Vagina (tissue), 2 donors: ENCODE measurements at places on chromosomes 12 and 14.

DNA sequence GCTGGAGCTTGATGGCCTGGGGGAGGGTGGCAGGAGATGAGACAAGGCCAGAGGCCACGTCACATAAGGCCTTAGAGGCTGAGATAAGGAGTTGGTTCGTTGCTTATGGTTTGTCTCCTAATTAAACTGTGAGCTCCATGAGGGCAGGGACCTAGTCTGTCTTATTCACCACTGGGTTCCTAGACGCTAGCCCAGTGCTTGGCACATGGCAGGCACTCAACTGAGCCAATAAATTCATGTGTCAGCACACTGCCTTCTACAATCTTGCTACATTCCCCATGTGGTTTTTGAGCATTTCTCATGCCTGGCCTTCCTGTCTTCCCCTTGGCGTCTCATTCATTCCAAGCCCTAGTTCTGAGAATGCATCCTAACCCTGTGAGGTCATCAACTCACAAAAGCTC lies 92.5 kb upstream of the MED13L start:
- no peak for DNase-seq

- no peak for DNase-seq
Observed at GRCh38 chr12:48938805-48939204, 13.5 kb upstream of the FKBP11 start.

- DNase-seq = no peak
Observed at GRCh38 chr14:91780452-91780851, 48.6 kb upstream of the CATSPERB start.

- no peak for DNase-seq
Observed at GRCh38 chr12:50017641-50018040, 7.7 kb downstream of the RACGAP1 start.

GRCh38 chr12:129964826-129965457 lies 61.1 kb upstream of the TMEM132D start:
- no peak for DNase-seq

DNA sequence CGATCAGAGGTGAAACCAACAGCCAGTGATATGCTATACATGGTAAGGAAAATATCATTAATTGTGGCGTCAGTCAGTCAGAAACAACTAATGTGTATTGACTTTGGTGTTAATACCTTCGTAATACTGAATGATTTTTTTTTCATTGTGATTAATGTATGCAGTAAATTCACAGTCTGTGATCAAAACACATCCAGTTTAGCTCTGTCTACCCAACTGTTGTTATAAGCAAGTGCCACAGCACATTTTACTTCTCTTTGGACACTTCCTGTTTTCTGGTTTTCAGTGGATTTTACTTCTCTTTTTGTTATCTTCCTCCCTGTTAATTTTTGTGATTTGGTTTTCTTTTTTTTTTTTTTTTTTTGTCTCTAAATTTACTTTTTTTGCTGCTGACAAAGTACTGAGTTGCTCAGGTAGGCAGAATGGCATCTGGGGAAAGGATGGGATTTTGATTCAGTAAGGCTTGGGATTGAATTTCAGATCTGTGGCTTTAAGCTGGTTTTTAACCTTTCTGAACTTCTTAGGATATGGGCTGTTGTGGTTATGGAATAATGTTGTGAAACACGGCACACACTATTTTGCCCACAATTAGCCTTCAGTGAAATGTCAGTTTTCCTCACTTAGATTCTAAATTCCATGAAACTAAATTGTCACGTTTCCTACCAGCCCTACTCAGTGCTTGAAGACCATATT lies 604 bp downstream of the GLIPR1 start:
- DNase-seq = no peak

- DNase-seq = no peak
Observed at GRCh38 chr12:106387848-106388377, 30.4 kb downstream of the POLR3B start.

- DNase-seq = no peak
Observed at GRCh38 chr14:62247266-62247665, 485.0 kb downstream of the SNAPC1 start.

GRCh38 chr14:32560209-32560857 lies 231.2 kb downstream of the AKAP6 start:
- no peak for DNase-seq

DNA sequence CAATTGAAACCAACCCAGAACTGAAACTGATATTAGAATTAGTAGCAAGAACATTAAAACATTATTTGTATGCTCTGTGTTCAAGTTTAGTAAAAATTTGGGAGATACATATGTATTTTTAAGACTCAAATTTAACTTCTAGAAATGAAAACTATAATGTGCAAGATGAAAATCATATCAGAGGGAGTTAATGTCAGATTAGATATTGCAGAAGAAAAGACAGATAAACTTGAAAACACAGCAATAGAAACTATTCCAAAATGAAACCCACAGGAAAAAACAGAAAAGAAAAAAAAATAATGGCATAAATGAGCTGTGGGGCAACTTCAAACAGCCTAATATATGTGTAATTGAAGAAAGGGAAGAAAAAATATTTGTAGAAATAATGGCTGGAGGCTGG lies 134.9 kb downstream of the DPF3 start:
- no peak for DNase-seq

DNA sequence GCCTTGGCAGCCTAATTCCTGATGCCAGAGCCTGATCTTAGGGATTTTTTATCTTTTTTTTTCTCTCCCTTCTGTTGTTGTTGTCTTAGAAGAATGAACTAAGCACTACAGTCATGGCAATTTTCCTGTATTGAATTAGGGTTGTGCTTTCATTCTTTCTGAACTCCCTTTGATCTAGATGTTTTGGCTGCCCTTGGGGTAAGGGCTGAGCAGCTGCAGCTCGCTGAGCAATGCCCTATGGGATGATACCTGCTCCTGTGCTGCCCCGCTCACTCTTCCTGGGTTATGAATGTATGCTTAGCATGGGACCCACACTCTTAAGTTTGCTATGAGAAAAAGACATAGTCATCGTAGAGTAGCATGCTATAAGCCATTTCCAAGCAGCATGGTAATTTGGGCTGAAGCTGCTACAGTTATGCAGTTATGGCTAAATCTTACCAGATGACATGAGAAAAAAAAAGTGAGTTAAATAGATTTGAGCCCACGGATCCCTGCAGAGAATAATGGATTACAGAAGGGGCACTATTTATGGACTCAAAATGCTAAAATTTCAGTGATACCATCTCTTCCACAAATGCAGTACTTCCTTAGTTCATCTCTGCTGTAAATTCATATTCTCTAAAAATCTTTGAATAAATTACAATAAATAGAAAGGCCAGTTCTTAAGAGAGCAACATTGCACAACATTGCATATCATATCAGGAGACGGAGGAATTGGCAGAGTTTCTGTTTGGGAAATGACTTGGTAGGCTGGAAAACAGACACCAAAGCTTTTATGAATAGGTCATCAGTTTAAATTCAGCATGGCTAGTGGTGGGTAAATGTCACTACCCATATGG lies 79.2 kb upstream of the PTHLH start:
- no peak for DNase-seq

DNA sequence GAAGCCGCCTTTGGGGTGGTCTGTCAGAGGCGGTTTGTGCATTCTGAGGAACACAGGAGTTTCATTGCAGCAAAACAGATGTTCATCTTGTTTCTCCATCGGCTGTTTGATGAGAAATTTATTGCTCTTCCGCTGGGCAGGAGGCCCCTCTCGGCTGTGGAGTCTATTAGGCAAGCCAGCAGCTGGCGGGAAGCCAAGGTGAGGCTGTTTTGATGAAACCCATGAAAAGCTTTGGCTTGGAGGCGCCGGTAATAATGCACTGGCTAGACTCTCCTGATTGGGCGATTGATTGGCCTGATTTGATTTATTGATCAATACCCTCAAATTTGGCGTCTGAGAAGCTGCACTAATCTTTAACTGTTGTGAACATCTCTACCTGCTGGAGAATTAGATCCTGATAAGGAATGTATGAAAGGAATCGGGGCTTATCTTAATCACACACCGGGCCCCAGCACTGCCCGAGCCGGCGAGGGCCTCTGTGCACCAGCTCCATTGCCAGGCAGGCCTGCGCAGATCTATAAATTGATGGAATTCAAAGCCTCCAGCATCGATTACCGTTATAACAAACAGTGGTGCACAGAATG lies 187.7 kb downstream of the PHETA1 start:
- no peak for DNase-seq

- no peak for DNase-seq
Observed at GRCh38 chr14:104200106-104200505, 61.7 kb downstream of the KIF26A start.

DNA sequence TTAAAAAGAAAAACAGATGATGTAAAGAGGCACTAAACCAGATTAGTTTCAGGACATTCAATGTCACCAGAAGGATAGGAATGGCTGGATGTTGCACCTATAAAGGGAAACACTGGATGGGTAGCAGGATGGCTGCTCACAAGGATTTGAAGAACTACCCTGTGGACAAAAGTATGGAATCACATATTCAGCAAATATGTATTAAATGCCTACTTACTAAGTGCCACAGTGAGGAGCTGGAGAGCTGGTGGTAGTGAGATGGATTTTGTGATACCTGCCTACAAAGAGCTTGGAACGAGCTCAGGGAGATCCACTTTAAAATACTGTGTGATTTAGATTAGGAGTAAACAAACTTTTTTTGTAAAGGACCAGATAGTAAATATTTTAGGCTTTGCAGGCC lies 316.2 kb downstream of the PAWR start:
- DNase-seq = no peak

DNA sequence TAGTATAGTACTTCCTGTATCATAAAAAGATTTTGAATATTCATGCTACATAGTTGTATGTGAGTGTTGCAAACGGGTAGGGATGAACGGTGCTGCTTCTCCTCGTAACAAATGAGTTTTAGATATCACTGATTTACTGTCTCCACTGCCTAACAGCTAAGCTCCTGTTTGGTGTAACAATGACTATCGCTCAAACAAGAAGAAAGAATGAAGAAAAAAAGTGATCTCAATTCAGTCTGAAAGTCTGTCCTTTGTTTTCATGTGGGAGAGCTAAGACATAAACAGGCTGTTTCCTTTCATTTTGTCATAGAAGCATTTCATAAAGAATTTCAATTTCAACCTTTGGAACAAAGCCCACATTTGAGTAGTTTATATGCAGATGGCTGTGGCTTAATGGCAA lies 26.1 kb upstream of the RTRAF start:
- no peak for DNase-seq

DNA sequence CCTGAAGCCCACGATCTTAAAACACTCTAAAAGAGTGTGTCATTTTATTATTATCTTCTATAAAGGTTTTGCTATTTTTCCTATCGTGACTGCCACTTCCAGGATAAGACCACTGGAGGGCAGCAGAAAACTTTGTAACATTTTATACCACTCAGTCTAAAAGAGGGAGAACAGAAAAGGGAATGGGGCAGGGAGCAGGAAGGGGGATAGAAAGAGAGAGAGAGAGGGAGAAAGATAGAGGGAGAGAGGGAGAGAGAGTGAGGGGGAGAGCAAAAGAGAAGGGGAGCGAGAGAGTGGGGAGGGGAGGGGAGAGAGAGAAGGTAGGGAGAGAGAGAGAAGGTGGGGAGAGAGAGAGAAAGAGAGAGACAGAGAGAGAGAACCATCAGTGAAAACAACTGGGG lies 2.0 kb upstream of the ART4 start:
- DNase-seq = no peak

GRCh38 chr14:61486930-61487495 lies 165.6 kb downstream of the PRKCH start:
- DNase-seq = peak; percentile 56

DNA sequence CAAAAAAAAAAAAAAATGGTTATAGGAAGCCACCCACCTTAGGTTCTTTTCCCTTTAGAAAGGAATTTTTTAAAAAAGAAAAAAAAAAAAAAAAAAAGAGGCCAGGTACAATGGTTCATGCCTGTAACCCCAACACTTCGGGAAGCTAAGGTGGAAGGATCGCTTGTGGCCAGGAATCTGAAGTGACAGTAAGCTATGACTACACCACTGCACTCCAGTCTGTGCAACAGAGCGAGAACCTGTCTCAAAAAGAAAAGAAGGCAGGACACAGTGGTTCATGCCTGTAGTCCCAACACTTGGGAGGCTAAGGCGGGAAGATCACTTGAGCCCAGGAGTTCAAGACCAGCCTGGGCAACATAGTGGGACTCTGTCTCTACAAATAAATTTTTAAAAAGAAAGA lies 36.0 kb downstream of the SPTLC2 start:
- no peak for DNase-seq

GRCh38 chr14:61106271-61106958 lies 125.4 kb downstream of the SLC38A6 start:
- peak; percentile 80 for DNase-seq

DNA sequence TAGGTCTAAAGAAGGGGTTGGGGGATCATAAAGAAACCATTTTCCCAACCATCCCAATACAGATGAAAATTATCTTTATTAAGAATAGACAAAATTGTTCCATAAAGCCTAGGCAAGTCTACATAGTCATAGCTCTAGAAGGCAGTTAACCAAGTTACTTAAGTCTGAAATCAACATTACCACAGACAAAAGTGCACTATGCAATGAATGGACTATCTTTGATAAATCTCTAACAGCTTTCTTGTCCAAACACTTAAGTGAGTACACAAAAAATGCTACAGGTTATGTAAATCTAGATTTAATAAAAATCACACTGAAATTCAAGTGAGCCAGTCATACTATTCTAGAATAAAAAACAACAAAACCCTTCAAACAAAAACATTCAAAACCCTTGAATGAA lies 87.0 kb upstream of the GPHB5 start:
- DNase-seq = no peak

GRCh38 chr12:98422812-98423211 lies 92.6 kb upstream of the TMPO start:
- DNase-seq = no peak

DNA sequence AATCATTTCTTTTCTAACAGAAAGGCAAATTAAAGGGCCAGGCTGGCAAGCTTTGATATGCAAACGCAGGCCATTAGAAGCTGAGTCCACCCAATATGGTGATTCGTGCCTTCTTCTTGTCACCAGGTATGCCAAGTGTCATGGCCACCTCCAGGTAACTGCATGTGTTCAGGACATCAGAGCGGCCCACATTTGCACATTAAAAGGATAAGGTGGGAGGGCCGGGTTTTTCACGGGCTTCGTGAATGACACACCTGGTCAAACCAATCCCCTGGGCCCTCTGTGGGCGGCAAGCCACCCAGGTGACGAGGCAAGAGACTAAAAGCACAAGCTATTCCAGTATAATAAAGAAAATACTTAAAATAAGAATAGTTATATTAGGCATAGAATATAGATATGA lies 75.9 kb upstream of the TSPAN11 start:
- no peak for DNase-seq
